ENCODE measurements at places on chromosomes 7 and 10.

DNA sequence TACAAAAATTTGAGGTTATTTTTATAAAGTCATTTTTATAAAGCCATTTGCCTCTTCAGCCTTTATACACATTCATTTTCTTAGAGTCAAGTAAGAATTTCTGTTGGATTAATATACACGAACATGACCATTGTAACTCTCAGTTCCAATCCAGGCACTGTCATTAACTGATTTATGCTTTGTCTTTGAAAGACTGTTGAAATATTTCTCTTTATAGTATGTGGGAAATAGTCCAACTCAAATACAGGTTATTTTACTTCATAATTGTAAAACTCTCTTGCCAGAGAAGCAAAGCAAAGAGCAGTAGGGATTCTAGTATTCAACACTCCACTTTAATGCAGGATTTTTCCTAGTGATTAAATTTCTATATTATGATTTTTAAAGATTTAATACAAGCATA, 36.5 kb upstream of the PAPSS2 start:
- no peak for DNase-seq

GRCh38 chr7:132933072-132933458, 148.8 kb downstream of the CHCHD3 start:
- no peak for DNase-seq

GRCh38 chr7:66502230-66503035, 126.2 kb upstream of the KCTD7 start:
- DNase-seq = no peak

DNA sequence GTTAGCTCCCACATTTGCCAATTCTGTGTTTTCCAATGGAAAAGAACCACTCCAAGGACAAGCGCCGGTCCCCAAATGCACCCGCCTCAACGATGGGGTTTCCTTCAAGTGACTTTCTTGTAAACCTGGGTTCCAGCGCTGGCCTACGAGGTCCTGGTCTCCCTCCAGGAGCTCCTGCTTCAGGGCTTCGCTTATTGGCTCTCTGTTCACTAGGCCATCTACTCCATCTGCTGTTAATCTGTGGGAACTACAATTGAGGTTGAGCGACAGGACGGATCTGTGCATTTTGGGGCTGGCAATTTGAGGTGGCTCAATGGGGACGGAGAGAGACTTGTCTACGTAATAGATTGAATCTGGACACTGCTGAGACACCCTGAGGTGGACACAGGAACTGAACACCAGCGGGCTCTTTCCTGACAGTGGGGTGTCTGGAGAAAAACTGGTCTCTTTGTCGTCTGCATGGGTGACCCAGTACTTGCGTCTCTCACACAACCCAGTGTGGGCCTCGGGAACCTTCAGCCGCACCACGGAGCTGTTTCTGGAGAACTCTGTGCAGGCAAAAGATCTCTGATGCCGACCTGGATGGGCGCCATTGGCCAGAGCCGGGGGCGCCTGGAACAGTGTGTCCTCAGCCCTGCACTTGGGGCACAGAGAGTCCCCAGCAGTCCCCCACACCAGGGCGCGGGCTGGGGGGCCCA, 115.9 kb upstream of the ADAM12 start:
- DNase-seq = no peak

- DNase-seq = no peak
Observed at GRCh38 chr10:106114656-106115186, 1049.8 kb downstream of the SORCS1 start.

DNA sequence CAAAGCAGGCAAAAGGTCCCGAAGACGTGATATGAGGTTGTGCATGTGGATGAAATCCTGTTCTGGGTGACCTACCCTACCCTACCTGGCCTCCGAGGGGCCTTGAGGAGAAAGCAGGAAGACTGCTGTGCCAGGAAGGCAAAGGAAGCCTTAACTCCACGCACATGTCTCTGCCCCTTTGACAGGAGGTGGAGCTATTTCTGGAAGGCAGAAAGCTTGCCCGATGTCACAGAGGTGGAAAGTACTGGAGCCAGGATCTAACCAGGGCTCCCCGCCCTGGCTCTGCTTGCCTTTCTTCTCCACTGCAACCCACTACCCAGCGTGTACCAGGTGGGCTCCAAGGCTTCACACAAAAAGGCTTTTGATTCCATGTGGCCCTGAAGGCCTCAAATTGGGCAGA, 66.4 kb upstream of the DDC start:
- no peak for DNase-seq

- DNase-seq = no peak
Observed at GRCh38 chr10:114486938-114487814, 82.9 kb upstream of the AFAP1L2 start.

DNA sequence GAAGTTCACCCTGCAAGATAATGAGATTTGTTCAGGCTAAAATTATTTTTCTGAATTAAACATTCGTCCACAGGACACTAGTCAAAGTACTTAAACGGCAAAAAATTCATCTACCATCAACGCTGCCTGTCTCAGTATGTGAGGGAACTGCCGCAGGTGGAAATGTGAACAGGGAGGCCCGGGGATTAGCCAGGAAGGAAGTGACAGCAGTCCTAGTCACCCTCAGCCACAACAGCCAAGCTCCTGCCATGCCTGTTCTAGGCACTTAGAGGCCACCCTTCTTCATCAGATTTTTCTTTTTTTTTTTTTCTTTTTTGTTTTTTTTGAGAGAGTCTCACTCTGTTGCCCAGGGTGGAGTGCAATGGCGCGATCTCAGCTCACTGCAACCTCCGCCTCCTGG, 9.4 kb downstream of the NUDT5 start:
- DNase-seq = no peak

DNA sequence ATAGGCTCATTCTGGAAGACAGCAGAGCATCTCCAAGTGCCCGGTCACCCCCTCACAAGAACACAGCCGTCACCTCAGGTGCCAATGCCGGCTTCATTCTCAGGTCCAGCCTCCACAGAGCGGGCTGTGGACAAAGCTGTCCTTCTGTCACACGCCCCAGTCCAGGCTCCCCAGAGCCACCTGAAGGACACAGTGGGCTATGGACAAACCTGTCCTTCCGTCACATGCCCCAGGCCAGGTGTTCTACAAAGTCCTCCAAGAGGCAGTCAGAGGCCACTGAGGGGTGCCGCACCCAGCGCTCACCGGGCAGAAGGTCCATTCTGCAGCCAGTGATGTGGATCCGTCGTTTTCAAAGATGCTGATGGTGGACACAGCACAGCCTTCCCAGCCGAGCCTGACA, 173.2 kb upstream of the PPP2R2D start:
- DNase-seq = no peak

GRCh38 chr10:81820418-81820817, 54.6 kb upstream of the NRG3 start:
- no peak for DNase-seq

DNA sequence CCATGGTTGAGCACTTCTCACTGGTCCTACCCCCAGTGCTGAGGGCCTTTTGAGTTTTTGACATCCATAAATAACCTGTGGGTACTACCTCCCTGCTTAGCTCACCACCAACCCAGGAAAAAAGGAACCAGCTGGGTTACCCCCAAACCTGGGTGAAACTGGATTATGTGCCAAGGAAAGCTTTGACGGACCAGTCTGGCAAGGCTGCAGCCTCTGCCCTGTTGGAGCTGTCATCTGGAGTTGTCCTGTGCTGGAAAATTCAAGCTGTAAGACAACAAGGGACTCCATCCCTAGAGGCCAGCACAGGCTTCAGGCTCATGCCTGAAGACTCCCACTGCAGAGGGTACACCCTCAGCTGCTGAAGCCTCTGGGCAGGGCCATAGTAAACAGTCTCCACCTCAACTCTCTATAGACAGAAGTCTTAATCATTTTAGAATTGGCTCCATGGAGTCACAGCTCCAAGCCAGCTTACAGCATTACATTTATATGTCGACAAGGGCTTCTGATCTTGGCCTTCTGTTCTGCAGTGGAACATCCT, 115.5 kb upstream of the AFAP1L2 start:
- DNase-seq = no peak
